ENCODE measurements at places on chromosomes 11 and 22.

GRCh38 chr11:45879803-45880686, 5.4 kb upstream of the MAPK8IP1 start:
- DNase-seq: no peak

DNA sequence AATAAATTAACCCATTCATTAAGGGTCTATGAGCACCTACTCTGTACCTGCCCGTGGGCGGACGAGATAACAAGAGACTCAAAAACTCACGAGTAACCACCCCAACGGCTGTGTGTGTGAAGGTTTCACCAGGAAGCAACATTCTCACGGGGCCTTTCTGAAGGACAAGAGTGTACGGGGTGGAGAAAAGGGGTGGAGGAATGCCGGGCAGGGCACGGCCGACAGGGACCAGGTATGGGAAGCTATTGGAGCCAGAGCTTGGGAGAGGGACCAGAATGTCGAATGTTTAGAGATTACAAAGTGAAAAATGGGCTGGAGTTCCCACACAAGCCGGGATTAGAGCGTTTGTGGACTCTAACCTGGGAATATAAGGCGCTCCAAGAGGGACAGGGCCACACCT, 1.6 kb downstream of the KMT5B start:
- DNase-seq: no peak

GRCh38 chr22:31425331-31426050, 26.1 kb downstream of the DRG1 start:
- DNase-seq: no peak

DNA sequence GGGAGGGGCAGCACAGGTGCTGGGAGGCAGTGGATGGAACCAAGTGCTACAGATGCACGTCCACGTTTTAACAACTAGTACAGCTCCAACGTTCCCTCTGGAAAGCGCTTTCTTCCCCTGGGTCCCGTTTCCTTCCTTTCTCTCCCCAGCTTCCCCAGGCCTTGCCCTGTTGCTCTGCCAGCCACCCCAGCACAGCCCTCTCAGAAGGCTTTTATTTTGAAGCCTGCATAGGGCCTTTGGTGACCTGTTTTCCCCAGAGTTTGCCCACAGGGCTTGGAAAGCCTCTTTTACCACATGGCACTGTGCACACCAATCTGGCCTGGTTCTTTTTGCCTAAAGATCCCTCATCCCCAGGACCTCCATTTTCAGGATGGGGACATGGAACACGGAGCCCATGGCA, 13.9 kb upstream of the NCF4 start:
- DNase-seq: no peak

GRCh38 chr11:75450826-75451821, 18.1 kb upstream of the KLHL35 start:
- DNase-seq: no peak

GRCh38 chr22:48488149-48488551, 1339.5 kb downstream of the BRD1 start:
- no peak for DNase-seq

GRCh38 chr11:119673052-119673758, 55.8 kb downstream of the NECTIN1 start:
- DNase-seq: no peak

GRCh38 chr22:32413719-32414118, 1.7 kb upstream of the RTCB start:
- DNase-seq: no peak

DNA sequence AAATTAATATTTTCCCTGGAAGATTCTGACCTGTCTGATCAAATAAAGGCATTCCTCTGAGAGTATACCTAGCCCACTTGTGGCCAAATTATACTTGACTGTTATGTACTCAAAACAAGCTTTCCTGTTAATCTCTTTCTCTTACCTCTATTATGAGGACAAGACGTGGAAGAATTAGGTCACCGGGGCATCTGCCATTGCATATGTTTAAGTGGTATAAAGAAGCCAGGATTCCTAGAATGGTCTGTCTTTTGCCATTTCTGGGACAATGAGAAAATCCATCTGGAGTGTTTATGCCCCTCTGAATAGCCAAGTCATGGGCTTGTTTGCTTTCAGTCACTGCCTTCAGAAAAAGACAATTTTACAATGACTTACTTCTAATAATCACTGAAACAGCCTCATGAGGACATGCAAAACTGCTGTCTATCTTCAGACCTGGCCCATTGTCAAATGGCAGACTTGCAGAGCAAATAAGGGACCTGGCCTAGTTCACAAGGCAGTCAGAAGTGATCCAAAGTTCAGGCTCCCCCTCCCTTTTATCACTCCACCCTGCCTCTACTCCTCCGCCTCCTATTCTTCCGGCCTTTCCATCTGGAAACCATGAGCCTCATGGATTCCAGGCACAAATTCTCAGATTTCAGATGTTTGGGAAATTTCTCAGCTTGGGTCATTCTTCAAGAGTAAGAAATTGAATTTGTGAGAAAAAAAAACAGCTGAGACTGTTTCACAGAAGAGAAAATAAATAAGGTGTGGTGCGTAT, 128.1 kb upstream of the LDLRAD3 start:
- DNase-seq: peak; percentile 72

DNA sequence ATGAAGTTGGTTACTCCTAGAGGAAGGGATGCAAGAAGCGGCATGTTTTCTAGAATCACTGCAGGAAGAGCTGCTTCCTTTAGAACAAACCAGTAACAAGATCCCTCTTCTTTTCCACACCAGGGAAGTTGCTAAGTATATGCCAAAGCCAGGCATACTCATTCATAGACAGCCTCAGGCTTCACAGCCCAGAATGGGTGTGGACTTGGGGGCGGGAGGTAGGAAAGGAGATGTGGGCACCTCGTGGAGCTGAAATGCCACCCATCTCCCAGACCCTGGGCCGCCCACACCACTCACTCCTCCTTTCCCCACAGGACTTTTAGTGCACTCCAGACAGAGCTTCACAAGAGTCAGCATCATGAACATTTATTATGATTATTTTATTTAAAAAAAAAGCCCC, 16.0 kb upstream of the TMEM121B start:
- no peak for DNase-seq

DNA sequence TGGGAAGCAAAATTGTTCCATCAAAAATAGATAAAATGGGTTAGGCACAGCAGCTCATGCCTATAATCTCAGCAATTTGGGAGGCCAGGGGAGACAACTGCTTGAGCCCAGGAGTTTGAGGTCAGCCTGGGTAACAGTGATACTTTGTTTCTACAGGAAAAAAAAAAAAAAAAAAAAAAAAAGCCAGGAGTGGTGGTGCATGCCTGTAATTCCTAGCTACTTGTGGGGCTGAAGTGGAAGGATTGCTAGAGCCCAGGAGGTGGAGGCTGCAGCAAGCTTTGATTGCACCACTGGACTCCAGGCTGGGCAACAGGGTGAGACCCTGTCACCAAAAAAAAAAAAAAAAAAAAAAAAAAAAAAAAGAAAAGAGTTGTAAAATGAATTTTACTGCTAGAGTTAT, 49.6 kb downstream of the KIF18A start:
- no peak for DNase-seq

DNA sequence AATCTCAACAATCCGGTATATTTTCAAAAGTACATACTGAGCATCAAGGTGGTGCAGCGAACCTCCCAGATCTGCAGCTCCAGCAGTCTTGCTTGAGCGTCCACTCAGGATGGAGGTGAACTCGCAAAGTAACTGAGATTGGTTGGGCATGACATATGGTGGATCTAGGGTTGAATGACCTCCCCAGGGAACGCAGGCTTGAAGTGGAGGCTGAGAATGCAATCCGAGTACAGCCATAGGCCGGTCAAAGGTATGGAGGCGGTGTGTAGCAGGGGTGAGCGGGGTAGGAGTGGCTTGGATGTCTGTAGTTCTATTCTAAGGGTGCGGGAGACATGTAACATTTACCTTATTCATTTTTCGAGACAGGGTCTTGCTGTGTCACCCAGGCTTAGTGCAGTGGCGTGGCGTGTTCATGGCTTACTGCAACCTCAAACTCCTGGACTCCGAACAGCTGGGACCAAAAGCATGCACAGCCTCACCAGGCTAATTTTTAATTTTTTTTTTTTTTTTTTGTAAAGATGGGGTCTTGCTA, 631 bp upstream of the C22orf39 start:
- DNase-seq: no peak

- DNase-seq: peak; percentile 33
These were observed 98.7 kb downstream of the MORC2 start for GRCh38 chr22:30869667-30870395.

DNA sequence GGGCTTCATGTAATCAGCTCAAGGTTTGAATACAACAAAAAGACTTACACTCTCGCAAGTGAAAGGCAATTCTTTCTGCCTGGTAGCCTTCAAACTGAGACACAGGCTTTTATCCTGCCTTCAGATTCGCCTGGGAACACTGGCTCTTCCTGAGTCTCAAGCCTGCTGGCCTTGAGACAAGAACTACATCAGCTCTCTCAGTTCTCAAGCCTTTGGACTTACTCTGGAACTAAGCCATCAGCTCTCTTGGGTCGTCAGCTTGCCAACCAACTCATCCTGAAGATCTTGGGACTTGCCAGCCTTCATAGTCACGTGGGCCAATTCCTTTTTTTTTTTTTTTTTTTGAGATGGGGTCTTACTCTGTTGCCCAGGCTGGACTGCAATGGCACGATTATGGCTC, 35.7 kb upstream of the LRRC10B start:
- DNase-seq: no peak

DNA sequence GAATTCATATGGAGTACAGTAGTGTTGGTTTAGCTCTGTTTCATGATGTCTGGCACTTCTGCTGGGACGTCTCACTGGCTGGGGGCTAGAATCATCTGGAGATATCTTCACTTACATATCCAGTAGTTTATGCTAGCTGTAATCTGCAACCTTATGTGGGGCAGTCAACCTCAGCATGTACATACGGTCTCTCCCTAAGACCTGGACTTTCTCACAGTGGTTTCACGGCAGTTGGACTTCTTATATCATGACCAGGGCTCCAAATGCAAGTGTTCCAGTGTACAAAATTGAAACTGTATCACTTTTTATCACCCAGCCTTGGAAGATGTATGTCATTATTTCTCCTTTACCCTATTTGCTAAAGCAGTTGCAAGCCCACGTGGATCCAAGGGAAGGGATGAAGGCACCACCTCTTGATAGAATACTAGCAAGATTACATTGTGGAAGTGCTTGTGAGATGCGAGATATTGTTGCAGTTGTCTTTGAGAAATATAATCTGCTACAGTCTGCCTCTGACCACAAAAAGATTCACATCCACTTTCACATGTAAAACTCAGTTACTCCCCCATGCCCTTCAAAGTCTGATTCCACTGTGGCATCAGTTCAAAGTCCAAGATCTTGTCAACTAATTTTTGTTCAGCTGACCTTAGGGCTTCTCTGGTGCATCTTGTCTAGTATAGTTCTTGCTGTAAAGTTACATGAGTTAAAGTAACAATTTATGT, 316.6 kb upstream of the NCAM1 start:
- DNase-seq: no peak

DNA sequence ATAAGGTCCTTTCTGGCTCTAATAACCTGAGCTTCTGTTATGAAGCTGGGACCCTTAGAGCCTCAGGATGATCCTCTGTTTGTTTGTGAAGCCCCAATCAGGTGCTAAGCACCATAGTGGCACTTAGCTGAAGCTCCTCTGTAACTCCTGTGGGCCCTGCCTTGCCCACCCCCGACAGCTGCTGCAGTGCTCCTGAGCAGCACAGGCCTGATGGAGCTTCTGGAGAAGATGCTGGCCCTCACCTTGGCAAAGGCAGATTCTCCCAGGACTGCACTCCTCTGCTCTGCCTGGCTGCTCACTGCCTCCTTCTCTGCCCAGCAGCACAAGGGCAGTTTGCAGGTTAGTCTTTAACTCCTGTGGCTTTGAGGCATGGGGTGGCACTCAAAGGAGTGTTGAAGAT, 19.0 kb upstream of the CCDC134 start:
- no peak for DNase-seq

GRCh38 chr11:95897731-95898130, 26.2 kb downstream of the MTMR2 start:
- no peak for DNase-seq

DNA sequence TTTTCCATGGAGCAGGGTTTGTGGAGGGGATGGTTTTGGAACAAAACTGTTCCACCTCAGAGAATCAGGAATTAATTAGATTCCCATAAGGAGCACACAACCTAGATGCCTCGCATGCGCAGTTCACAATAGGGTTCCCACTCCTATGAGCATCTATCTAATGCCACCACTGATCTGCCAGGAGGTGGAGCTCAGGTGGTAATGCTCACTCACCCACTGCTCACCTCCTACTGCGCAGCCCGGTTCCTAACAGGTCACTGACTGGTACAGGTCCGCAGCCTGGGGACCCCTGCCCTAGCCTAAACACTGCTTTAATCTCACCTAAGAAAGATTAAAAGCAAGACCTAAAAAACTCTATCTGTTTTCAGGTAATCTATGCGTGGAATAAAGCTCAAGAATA, 553.0 kb downstream of the JRKL start:
- no peak for DNase-seq

GRCh38 chr11:99571094-99571493, 550.3 kb downstream of the CNTN5 start:
- DNase-seq: no peak

- no peak for DNase-seq
These were observed 38.2 kb downstream of the CCDC83 start for GRCh38 chr11:85893395-85893794.

GRCh38 chr11:18772211-18772610, 19.4 kb downstream of the PTPN5 start:
- no peak for DNase-seq

GRCh38 chr11:8192016-8192895, 23.4 kb upstream of the RIC3 start:
- DNase-seq: no peak

- no peak for DNase-seq
These were observed 38.5 kb upstream of the NAV2 start for GRCh38 chr11:19673924-19674729.

- no peak for DNase-seq
These were observed 13.3 kb upstream of the PRSS23 start for GRCh38 chr11:86787018-86787536.

All from left forelimb (tissue), 1 donor.